T-helper 1 cell (primary cell): ENCODE measurements at places on chromosomes 1 and 21.

GRCh38 chr1:108972951-108973350 lies 9.7 kb upstream of the CLCC1 start:
- DNase-seq: no peak

DNA sequence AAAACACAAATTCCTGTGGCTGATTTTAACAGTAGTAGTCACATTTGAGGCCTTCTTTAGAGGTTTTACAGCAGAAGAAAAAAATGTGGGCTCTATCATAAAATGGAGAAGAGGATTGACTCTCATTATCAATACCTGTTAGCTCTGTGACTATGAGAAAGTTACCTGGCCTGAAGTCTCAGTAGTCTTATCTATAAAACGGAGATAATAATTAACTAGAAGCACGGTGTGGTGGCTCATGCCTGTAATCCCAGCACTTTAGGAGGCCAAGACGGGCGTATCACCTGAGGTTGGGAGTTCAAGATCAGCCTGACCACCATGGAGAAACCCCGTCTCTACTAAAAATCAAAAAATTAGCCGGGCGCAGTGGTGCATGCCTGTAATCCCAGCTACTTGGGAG lies 90.4 kb upstream of the PLPPR4 start:
- DNase-seq: no peak

- no peak for DNase-seq
Observed at GRCh38 chr1:174465855-174466254, 18.1 kb downstream of the GPR52 start.

DNA sequence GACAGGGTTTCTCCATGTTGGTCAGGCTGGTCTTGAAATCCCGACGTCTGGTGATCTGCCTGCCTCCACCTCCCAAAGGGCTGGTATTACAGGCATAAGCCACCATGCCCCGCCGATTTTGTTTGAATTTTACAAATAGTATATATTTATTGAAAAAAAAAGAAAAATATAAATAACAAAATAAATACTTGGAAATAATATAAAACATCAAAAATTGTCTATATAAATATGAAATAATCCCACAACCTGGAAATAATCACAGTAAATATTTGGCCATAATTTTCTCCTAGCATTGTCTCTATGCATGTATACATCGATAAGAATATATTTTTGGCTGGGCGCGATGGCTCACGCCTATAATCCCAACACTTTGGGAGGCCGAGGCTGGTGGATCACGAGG lies 2.7 kb upstream of the PLOD1 start:
- DNase-seq: no peak

- DNase-seq: no peak
Observed at GRCh38 chr1:47424336-47424982, 8.4 kb downstream of the FOXE3 start.

DNA sequence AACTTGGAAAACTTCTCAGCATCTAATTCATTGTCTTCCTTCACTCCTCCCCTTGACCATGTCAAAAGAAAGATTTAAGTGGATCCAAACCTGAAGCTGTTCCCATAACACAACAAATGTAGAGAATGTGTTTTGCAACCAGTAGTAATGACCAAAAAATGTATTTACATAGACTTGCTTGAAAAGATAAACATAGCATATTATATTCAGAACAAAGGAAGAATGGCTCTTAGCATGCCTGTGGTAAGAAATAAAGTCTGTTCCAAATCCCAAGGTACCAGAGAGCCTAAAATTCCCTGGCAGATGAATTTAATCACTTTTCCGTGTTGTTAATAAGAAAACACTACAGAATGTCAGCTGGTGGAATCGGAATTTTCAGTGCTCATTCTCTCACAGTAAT lies 36.8 kb downstream of the FMO3 start:
- no peak for DNase-seq

GRCh38 chr1:153922076-153922971 lies 448 bp downstream of the GATAD2B start:
- DNase-seq: no peak

- DNase-seq: no peak
Observed at GRCh38 chr1:226565476-226565875, 16.9 kb downstream of the STUM start.

DNA sequence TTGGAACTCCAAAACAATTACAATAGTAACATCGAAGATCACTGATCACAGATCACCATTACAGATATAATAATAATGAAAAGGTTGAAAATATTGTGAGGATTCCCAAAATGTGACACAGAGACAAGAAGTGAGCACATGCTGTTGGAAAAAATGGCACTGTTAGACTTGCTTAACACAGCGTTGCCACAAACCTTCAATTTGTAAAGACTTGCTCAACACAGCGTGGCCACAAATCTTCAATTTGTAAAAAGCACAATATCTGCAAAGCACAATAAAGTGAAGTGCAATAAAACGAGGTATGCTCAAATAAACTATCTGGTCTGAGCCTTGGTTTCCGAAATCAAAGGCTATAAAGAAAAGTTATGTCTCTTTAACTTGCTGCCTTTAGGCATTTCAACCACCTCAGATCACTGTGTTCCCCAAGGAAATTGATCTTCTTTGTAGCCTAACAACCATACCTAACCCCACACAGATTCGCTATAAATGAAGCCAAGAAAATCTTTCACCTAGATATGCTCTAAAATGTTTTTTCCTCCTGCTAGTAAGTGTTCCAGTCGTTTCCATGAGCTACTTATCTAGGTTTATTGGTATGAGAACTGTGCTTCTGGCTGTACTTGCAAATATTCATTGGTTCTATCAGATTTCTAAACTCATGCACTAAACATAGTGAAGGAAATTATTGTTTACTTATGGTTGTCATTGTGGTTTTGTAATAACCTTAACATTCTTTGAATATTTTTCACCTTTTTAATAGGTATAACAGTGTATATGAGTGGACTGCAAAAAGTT lies 13.1 kb upstream of the LPGAT1 start:
- DNase-seq: no peak

- DNase-seq: no peak
Observed at GRCh38 chr1:909861-910310, 13.8 kb upstream of the SAMD11 start.

- no peak for DNase-seq
Observed at GRCh38 chr1:174366946-174367345, 80.8 kb upstream of the GPR52 start.

DNA sequence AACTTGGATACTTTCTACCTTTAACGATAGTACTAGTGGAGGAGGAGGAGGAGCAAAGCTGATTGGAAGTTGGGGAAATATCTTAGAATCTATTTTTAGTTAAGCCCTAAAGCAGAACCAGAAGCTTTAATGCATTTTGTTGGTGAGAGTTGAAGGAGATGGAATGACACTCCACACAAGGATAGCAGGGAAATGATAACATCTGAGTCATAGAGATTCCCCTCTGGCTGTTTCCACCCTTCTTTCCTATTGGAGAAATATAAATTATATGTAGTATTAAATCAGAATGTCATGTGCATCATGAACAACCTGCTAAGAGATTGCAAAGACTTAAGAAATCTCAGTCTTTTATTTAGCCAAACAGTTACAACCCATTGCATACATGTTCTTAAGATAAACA lies 1357.7 kb downstream of the NCAM2 start:
- no peak for DNase-seq

DNA sequence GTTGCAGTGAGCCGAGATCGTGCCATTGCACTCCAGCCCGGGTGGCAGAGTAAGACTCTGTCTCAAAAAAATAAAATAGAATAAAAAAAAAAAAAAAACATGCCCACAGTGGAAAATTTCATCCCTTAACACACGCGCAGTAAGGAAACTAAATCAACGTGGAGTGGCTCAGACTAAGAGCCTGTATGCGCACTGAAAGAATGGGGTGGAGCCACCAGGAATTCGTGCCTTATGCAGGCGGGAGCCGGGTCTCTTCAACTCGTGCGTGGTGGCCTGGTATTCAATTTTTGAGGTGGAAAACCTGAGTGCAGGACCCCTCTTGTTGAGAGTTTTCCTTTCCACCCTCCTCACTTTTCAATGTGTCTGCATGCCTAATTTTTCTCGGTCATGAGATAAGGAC lies 22.1 kb upstream of the CREG1 start:
- no peak for DNase-seq

DNA sequence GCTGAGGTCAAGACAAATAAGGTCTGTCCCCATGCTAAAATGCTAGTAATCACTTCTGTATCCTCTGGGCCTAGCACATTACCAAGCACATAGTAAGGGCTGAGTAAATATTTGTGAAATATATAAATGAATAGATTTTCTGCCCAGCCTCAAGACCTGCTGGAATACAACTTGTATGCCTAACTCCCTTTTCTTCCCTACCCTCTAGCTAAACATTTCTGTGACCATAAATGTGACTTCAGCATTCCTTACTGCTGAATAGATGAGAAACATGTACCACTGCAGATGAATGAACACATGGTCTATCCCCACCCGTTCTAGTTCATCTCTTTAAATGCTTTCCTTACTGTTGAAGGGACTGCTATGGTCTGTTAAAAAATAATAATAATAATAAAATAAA lies 209.0 kb upstream of the HOOK1 start:
- no peak for DNase-seq

GRCh38 chr1:67760030-67760821 lies 73.0 kb downstream of the GNG12 start:
- DNase-seq: peak; percentile 49

DNA sequence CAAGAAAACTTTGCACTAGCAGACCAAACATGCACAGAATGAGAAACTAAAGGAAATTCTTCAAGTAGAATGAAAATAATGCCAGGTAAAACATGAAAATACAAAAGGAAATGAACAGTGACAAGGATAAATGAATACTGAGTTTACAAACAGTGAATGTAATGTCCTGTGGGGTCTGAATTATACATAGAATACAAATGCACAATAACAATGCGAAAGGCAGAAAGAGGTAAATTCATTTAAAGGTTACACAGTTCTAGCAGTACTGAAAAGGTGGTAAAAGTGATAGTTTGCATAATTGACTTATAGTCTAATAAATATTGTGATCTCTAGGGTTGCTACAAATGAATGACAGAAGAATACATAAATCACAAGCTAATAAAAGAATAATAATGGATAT lies 12.9 kb downstream of the CD55 start:
- no peak for DNase-seq

- DNase-seq: no peak
Observed at GRCh38 chr1:206456577-206457370, 13.5 kb upstream of the IKBKE start.

DNA sequence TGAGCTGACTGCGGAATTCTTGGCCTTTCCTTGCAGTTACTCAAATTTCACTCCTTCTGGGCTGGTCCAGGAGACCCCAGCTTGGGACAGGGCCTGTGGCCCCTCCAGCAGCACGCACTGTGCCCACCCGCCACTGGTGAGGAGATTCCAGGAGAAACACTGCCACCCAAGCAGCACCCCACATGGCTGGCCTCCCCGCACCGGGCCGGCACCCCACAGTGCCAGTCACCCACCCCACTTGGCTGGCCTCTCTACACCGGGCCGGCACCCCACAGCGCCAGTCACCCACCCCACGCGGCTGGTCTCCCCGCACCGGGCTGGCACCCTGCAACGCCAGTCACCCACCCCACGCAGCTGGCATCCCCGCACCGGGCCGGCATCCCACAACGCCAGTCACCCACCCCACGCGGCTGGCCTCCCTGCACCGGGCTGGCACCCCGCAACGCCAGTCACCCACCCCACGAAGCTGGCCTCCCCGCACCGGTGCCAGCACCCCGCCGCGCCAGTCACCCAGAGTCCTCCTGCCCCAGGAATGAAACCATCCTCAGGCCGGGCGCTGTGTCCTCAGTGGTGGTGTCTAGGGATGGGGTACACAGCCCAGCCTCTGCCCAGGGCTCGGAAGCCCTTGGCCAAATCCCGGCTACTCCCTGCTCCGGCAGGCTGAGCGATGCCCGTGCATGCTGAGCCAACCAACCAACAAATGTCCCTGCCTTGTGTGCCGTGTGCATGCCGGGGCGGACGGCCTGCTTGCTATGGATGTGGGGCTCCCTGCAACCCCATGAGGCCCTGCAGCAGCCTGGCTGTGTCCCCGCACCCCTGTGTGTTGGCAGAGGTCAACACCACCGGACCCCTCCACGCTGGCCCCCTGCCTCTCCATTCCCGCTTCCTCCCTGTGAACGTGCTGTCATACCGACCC lies 38.6 kb upstream of the TSPEAR start:
- no peak for DNase-seq
